ENCODE measurements at places on chromosomes 6 and 20.

DNA sequence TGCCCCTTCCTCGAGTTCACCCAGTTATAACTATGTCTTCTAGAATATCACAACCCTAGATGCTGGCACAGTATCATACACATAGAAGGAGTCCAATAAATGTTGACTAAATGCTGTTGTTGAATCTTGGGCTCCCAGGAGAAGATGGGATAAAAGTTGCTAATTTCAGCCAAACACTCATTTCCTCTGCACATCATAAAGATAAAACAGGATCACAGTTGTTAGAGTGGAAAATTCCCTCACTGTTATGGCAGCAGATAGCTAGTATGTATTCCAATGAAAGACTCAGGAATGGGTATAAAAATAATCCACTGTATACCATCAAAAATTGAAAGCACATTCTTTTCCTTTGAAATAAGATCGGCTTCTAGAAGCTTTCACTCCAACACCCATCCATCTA is 294.9 kb upstream of the TSHZ2 start:
- no peak for DNase-seq

- DNase-seq = no peak
Measured at GRCh38 chr6:22239261-22239921, 57.4 kb downstream of the PRL start.

GRCh38 chr20:33694639-33695012 is 8.4 kb upstream of the E2F1 start:
- no peak for DNase-seq

DNA sequence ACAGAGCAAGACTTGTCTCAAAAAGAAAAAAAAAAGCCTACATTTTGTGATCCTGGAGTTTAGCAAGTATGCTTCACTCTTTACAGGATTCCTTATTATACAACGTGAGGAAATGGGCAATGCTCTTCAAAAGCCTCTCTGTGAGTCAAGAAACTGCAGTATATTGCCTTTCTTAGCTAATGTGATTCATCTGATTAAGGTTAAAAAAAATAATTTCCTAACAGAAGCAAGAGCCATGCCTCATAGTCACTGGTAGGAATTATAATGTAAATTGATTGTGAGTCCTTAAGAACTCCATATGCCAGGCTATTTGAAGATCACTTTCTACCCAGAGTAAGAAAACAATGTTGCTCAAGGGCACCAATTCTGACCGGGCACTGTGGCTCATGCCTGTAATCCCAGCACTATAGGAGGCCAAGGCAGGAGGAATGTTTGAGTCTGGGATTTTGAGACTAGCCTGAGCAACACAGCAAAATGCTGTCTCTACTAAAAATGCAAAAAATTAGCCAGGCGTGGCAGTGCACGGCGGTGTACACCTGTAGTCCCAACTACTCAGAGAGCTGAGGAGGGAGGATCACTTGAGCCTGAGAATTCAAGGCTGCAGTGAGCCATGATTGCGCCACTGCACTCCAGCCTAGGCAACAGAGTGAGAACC is 43.3 kb downstream of the SLC26A8 start:
- DNase-seq = no peak

GRCh38 chr6:70325009-70325408 is 22.1 kb upstream of the COL9A1 start:
- no peak for DNase-seq

DNA sequence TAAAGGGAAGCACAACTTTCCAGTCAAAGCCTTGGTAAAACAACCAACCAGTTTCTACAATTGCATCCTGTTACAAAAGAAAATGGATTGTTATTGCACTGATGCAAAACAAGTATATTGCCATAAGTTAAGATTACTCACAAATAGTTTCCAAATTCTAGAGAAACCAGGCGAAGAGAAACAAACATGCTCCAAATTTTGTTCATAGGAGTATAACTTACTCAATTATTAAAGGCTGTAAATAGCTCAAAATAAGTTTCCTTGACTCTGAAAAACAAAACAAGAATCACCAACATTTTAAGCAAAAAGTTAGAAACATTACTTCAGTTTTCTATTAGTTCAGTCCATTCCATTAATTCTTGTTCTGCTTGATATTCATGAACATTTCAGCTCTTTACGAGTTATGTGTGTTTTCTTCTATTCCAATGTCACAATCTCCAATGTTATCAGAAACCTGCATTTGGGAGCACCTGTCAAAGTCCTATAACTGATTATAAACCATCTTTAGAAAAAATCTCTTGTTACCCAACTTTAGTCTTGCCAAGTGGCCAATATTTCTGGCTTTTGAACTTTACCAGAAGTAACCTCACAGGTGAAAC is 137.9 kb upstream of the THBS2 start:
- no peak for DNase-seq

DNA sequence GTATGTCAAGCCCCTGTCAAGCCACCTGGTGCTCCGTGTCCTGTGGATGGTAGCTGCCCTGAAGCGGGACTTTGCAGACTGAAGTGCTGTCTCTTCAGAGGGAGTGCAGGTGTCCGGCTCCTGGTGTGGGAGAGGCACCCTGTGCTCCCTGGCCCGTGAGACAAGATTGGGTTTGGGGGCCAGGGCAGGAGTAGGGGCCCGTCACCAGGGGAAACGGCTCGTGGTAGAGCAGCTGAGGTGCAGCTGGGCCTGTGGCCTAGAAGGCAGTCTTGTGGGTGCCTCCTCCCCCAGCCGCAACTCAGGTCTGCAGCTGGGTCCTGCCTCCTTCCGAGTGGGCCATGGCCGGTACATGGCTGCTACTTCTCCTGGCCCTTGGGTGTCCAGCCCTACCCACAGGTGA is at the start of gene PTCRA:
PTCRA (plus strand) TSS at position 322 of the 400 bp plus-strand sequence; CDS start at position 339, 17 bp downstream.
- no peak for DNase-seq

GRCh38 chr20:17803765-17804164 is 104.0 kb downstream of the BANF2 start:
- DNase-seq = no peak

DNA sequence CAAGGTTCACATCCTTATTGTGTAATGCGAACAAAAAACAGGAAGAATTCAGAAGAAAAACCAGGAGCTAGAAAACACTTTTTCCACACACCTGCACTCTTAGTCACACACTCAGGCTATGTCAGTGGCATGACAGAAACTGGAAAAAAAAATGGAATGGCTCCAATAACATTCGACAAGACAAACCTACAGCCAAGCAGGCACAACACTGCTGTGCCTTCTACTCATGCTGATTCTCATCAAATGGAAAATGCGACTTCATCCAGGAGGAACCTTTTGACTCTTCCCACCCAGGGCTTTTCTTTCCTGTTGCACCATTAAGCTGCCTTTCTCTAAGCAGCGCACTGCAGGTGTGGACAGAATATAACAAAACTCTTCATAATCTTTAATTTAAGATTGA is 163.2 kb upstream of the BTBD3 start:
- DNase-seq = no peak

- DNase-seq = no peak
Measured at GRCh38 chr6:133887156-133887879, 1.6 kb upstream of the TCF21 start.

GRCh38 chr20:19397666-19398065 is 185.2 kb downstream of the SLC24A3 start:
- DNase-seq = no peak

- no peak for DNase-seq
Measured at GRCh38 chr6:46556053-46556452, 64.8 kb upstream of the RCAN2 start.

GRCh38 chr20:48790473-48791003 is 37.3 kb downstream of the PREX1 start:
- DNase-seq = no peak

- no peak for DNase-seq
Measured at GRCh38 chr6:124441450-124441849, 520.8 kb upstream of the RNF217 start.

GRCh38 chr6:35642471-35643161 is 46.1 kb downstream of the FKBP5 start:
- no peak for DNase-seq

DNA sequence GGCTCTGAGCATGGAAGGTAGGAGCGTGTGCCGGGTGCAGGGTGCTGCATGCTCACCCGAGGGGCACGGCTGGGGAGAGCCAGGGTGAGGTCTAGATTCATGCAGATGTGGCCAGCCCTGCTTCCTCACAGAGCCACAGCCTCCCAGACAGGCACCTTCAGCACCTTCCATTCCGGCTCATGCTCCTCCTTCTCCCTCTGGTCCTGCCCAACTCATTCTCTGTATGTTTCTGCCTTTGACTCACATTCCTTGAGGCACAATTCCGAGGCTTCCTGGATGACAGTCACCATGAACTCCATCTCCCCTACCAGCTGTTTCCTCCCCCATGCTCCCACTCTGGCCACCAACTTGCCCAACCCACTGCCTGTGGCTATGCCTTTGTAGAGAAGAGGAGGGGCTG is 35.4 kb downstream of the DACT2 start:
- DNase-seq = no peak

DNA sequence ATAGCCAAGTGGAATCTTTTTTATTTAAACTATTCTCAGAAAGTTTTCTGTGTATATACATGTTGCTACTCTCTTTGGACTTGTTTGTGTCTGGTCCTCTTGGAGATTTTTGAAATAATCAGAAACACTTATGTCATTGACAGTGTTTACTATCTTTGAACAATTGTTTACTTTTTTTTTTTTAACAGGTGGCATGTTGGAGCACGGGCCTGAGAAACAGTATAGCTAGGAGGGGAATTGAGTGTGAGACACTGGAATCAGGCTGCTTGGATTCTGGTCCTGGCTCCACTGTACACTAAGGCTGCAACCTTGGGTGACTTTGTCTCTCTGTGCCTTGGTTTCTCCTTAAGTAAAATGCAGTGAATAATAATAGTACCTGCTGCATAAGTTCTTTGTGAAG is 279.6 kb downstream of the PRL start:
- no peak for DNase-seq

DNA sequence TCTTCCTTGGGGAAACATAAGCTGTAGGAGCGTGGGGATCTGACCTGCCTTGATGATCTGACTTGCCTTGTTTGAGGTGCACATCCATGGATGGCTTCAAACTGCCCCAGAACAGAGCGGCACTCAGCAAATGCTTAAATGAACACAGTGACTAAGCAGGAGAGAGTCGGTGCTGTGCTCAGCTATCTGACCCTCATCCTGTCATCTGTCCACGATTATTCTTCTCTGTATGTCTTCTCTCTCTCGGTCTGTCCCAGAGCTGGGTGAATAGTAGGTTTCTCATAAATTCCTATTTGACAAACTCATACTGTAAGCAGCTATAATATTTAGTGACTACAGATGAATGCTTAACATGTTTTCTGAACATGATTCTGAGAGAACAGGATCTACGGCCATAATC is 37.3 kb downstream of the TRAM2 start:
- DNase-seq = no peak

Data from stimulated activated CD8-positive, alpha-beta memory T cell treated with anti-CD3 and anti-CD28 coated beads, Interleukin-15, amount 100 ng/mL, for 1 hour (primary cell).